ENCODE measurements at places on chromosomes 5 and 9.

DNA sequence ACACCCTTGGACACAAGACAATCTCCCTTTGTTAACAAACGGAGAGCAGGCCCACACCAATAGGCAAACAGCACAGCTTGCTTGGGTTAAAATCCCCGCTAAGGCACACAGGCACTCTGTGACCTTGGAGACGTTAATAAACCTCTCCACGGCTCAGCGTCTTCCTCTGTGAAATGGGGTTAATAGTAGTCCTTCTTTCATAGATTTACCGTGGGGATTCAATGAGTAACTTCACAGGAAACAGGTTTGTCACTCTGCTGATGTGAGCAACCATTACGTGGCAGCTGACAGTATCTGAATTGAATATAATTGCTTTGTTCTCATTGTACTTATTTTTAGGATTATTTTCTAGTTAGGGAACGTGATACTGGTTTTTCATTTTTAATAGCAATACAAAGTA, 65.2 kb upstream of the ADRA1B start:
- DNase-seq: no peak

GRCh38 chr5:136143763-136144162, 11.1 kb downstream of the SMAD5 start:
- no peak for DNase-seq

DNA sequence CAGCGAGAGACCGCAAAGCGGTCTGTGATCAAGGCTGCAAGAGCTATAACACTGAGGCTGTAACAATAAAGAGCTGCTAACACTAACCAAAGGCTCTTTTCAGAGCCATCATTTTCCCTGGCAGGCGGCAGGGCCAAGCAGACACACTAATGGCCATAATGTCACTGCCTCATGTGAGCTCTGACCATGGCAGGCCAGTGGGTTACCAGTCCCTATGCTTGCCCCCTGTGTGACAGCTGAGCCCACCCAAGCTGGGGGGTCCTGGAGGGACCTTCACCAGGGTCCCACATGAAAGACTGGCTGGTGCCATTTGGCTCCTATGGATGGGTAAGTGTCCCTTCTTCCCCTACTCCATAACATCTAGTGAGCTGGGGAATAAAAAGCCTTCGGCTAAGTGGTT, 29.6 kb upstream of the TESK1 start:
- no peak for DNase-seq

DNA sequence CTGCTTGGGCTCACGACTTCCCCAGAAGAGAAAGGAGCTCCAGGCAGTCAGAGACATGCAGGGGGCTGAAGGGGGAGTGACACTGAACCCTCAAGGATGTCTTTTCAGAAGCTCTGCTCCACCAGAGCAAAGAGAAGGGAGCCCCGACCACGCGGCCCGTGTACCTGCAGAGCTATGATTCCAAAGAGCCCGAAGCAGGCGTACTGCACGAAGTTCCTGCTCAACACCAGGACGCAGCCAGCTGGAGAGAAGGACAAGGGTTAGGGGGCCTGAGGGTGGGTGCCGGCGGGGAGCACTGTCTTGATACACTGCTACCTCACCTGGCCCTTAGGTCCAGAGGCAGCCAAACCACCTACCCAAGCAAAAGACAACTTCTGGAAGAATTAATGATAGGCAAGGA, 9.4 kb downstream of the SURF4 start:
- no peak for DNase-seq

DNA sequence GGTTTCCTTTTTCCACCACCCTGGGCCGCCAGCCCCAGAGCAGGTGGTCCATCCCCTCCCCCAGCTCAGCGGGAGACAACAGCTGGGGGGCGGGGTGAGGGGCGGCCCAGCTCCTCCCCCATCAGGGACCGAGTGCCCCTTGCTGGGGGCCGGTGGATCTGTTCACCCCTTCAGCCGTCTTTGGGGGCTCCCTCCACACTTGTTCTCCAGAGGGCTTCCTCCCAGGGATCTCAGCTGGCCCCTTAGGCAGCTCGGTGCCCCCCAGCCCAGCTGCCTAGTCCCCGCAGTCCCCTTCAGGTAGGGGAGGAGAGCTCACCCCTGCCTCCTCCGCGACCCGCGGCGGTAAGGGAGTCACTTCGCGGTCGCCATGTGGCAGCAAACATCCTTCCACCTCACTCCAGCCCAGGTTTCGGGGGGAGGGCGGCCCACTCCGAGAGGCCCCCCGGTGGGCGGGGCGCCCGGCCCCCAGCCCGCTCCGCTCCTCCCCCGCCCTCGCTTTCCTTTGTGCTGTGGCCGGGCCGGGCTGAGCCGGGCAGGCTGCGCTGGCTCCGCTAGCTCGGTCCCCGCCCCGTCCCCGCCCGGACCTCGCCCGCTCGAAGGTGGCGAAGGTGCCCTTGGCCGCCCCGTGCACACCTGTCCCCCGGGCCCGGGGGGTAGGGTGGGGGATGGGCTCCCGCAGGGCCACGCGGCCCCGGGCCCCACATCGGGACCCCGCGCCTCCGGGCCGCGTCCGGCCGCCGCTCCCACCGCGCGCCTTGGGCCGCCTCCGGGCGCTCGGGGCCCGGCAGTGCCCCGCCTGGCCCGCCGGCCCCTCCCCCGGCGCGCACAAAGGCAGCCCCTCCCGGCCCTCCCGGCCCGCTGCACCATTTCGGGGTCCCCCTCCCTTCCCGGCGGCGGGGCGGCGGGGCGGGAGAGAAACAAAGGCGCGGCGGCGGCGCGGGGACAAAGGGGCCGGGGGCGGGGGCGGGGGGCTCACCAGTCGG, 683 bp downstream of the DBN1 start:
- DNase-seq: no peak

GRCh38 chr5:2732004-2732403, 19.5 kb downstream of the IRX2 start:
- DNase-seq: no peak

DNA sequence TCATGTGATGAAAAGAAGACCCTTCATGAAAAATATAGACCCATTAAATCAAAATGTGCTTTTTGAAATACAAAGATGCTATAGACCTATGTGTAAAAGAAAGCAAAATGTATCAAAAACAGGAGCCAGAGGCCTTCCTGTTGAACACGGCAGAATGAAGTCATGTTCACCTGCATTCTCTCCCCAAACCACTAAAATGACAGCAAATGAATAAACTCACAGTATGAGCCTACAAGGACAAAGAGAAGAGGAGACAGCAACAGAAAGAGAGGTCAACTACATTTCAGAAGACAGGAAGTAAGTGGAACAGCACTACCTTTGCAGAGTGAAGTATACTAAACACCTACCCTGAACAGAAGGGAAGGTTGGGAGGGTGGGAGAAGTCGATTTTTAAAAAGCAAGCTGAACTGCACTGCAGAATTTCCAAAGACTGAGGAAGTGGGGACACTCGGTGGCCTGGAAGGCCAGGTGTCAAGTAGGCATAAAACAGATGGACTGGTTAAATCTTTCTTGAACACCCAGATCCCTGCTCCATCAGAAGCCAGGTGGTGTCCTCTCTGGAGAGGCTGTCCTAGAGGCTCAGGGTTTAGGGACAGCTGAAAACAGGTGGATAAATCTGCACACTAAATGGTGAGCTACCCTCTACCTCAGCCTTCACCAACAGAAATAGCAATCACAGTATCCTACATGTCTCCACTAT, 48.9 kb downstream of the MED27 start:
- no peak for DNase-seq

DNA sequence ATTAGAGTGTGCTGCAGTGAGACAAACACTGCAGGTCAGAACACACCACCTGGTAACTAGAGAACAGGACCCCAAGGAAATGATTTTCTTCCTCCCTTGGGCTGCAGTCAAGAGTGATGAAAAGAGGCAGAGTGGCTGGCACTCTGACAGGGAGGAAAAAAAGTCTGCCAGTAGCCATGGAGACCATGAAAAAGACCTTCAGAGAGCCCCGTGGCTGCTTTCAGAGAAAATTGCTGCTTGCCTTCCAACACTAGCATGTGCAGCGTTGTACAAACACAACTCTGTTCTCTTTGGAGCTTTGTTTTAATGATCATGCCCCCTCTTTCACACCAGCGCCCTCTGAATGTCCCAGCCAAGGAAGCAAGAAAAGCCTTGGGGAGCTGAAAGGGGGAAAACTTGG, 68.8 kb downstream of the ANKRD55 start:
- peak; percentile 77 for DNase-seq

GRCh38 chr9:134344068-134344799, 18.0 kb downstream of the RXRA start:
- no peak for DNase-seq

GRCh38 chr9:133954862-133955529, 37.1 kb downstream of the VAV2 start:
- DNase-seq: no peak

DNA sequence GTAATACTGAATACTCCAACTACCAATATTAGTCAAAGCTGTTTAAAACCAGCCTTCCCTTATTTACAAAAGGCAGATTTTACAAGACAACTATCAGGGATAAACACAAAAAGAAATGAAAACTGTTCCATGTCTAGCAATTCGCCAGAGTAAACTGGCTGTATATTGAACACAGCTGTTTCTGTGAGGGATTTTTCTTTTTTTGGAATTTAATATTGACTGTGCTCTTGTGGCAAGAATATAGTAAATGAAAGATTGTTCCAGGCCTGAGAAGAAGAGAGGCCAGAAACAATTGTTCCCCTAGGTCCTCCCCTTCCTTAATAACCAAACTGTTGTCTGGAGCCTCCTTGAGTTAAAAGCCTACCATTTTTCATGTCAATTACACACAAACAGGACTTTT, 188.6 kb downstream of the PDE4D start:
- no peak for DNase-seq

- DNase-seq: no peak
Observed at GRCh38 chr9:4272126-4272525, 27.7 kb downstream of the GLIS3 start.

Data from hippocampal formation (tissue), 2 donors.